Type B pancreatic cell (in vitro differentiated cells): ENCODE measurements at places on chromosomes 11 and 22. TPM values are rescaled to one million over a fixed set of nuclear protein-coding genes. Genes with fewer than 3 reads are reported as not detected.

GRCh38 chr11:66116576-66117361 is 46.7 kb downstream of the PACS1 start:
- peaks cover 55% of the 10 kb centered on the region for H3K4me1 ChIP-seq
- H3K27ac ChIP-seq: no peak overlapping the region
- no peaks in the 10 kb centered on the region for H3K36me3 ChIP-seq
- DNase-seq: no peak
- no peaks in the 10 kb centered on the region for H3K27me3 ChIP-seq
- no peak overlapping the region for H3K4me3 ChIP-seq

GRCh38 chr22:20551805-20552442 is 44.5 kb downstream of the MED15 start:
- H3K4me1 ChIP-seq: peaks cover 32% of the 10 kb centered on the region
- peak overlapping the region; percentile 64 for H3K27ac ChIP-seq
- H3K36me3 ChIP-seq: peaks cover 9% of the 10 kb centered on the region
- peak overlapping the region; percentile 30 for H3K4me3 ChIP-seq

DNA sequence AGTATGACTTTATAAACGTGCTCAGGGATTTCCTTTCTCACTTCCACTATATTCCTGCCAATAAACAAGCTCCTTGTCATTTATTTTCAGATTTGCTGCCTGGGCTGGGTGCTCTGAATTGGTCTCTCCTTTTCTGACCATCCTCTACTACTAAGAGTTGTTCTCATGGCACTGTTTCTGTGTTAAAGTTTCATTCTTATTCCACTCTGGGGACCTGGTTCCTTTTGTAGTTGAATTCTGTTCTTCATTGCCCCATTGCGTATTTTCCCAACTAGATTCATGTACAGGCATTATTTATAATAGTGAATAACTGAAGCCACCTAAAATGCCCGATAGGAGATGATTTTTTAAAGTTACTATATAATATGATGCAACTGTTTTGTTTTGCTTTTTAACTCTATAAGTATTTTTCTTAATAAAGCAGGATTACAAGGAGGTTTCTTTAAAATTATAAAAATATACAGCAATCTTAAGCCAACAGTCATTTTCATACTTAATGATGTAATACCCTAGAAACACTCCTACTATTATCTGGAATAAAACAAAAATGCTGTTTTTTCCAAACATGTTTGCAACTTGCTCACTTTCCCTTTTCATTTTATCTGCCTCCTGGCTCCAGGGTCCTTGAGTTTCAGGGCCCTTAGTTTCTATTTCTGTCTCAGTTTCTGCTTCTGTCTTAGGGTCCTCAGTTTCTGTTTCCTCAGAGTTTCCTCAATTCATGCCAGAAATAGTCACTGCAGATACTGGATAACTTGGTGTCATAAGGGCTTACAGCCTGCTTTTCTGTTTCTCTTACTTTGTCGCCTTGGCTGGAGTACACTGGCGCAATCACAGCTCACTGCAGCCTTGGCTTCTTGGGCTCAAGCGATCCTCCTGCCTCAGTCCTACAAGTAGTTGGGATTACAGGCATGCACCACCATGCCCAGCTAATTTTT is 9.8 kb upstream of the FUT4 start:
- H3K27me3 ChIP-seq: no peaks in the 10 kb centered on the region
- no peaks in the 10 kb centered on the region for H3K4me1 ChIP-seq
- no peak overlapping the region for H3K4me3 ChIP-seq
- no peak overlapping the region for H3K27ac ChIP-seq

MS4A1 gene
- not detected in 2 replicates for total RNA-seq

- no peak for DNase-seq
- peaks cover 32% of the 10 kb centered on the region for H3K4me1 ChIP-seq
- H3K36me3 ChIP-seq: no peaks in the 10 kb centered on the region
- no peaks in the 10 kb centered on the region for H3K27me3 ChIP-seq
- peak overlapping the region; percentile 77 for H3K4me3 ChIP-seq
These were observed 429.7 kb downstream of the ETS1 start for GRCh38 chr11:128157423-128158298.

FLRT1 gene
- 0.26 and 3.0 TPM in 2 replicates for total RNA-seq

DNA sequence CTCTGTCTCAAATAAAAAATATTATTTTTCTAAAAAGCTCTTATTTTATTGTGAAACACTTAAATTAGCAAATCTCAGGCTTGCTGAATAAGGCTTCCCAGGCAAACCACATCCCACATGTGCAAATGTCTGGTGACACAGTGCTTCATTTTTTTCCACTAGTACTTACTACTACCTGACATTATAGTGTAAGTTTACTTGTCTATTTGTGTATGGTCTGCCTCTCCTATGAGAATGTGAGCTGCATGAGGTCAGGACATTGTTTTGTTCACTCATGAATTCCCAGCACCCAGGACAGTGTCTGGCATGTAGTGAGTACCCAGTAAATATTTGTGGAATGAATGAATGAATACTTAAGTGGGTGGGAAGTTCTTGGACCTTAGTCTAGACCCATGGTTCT is 103.1 kb downstream of the PTPRJ start:
- no peak for DNase-seq
- H3K36me3 ChIP-seq: no peaks in the 10 kb centered on the region
- H3K27ac ChIP-seq: no peak overlapping the region

GRCh38 chr11:19460718-19461405 is 220.1 kb upstream of the E2F8 start:
- DNase-seq: no peak
- H3K4me1 ChIP-seq: peaks cover 16% of the 10 kb centered on the region
- H3K27ac ChIP-seq: no peak overlapping the region
- H3K27me3 ChIP-seq: peaks cover 14% of the 10 kb centered on the region
- no peak overlapping the region for H3K4me3 ChIP-seq

APOL4 gene
- total RNA-seq: 0.67 and 1.4 TPM in 2 replicates

- H3K4me3 ChIP-seq: no peak overlapping the region
These were observed 1164.4 kb downstream of the BRD1 start for GRCh38 chr22:48663297-48663696.

DNA sequence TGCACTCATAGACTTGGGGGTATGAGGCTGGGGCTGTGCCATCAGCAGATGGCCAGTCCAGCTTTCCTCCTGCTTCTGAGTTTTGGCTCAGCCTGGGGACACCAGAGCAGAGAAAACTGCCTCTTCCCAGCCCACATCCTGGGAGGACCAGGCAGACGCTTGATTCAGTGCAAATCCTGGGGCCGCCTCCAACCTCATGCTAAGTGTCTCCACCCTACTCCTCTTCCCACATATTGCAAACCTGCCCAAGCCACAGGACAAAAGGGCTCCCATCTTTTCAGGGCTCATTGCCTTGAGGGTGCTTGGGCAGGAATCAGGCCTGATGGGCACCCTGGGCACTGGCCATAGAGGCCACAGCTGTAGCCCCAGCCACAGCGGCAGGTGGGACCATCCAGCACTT is 79.7 kb upstream of the SHANK2 start:
- no peaks in the 10 kb centered on the region for H3K27me3 ChIP-seq
- H3K4me3 ChIP-seq: no peak overlapping the region
- DNase-seq: no peak
- no peak overlapping the region for H3K27ac ChIP-seq
